Activated naive CD8-positive, alpha-beta T cell treated with anti-CD3 and anti-CD28 coated beads, Interleukin-2, amount 50 U/mL, for 24 hours (primary cell): ENCODE measurements at places on chromosomes 6 and 20.

GRCh38 chr6:317448-318144 lies 25.3 kb downstream of the DUSP22 start:
- no peak for DNase-seq

GRCh38 chr6:150076196-150076893 lies 7.4 kb upstream of the ULBP3 start:
- DNase-seq = no peak

GRCh38 chr6:45933855-45934254 lies 81.8 kb downstream of the CLIC5 start:
- DNase-seq = no peak

DNA sequence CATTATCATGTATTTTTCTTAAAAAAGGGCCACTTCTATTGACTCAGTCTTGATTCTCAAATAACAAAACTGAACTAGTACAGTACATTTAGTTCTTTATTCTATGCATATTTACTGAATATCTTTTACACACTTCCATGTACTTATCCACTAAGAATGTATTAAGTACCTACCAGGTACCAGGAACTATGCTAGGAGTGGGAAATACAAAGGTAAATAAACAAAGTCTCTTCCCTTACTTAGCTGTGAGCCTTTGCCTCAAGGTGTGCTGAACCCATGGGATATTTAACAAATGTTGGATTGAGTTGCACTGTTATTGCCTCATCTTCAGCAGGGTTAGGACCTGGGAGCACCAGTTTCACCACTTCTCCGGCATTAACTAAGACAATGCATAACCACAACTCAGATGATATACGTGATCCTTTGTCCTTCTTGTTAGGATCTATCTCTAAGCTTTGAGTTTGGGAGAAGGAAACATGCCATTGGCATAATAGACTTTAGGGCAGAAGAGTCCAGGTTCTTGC lies 533.9 kb downstream of the TFAP2B start:
- DNase-seq = no peak

DNA sequence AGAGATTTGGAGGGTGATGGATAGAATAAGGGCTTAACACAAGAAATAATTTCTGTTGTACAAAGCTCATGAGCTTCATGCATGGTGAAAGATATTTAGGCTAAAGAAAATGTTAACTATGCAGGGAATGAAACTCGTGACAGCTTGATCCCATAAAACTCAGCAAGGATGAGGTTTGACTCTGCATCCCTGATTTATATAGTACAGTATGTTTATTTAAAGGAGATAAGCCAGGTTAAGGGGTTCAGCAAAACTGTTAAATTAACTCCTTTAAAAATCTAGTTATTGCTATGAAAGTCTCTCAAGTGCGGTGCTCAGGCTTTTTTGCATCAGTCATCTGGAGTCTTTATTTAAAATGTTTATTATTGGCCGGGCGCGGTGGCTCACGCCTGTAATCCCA lies 326.4 kb downstream of the LAMA2 start:
- DNase-seq = no peak

- DNase-seq = no peak
These were observed 64.8 kb downstream of the RTN4IP1 start for GRCh38 chr6:106564476-106564875.

GRCh38 chr20:46204594-46205186 lies 86.6 kb downstream of the CD40 start:
- DNase-seq = no peak

GRCh38 chr6:154218301-154218700 lies 138.3 kb downstream of the IPCEF1 start:
- DNase-seq = no peak

DNA sequence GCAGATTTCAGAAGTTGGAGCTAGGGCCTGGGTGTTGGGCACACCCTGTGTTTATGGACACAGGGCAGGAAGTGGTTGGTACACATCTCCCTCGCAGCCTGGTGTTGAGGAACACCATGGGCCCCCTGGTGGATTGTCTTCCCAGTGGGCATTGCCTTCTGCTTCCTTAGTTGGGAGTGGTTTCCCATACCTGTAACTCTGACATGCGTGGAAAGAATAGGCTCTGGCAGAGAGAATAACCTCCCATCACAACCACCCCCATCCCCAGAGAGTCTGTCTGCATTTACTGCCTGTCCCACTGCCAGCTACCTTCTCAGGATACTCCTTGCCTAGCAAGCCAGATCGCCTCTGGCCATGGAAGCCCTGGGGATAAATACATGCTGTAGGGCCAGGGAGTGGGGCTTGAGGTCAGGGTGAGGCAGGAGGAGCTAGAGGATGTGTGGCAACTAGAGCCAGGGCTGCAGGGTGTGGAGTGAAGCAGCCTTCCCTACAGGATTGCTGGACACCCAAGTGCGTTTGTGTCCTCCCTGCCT lies 14.7 kb downstream of the LRRC73 start:
- DNase-seq = no peak

GRCh38 chr6:111685058-111685457 lies 79.4 kb upstream of the TRAF3IP2 start:
- no peak for DNase-seq

DNA sequence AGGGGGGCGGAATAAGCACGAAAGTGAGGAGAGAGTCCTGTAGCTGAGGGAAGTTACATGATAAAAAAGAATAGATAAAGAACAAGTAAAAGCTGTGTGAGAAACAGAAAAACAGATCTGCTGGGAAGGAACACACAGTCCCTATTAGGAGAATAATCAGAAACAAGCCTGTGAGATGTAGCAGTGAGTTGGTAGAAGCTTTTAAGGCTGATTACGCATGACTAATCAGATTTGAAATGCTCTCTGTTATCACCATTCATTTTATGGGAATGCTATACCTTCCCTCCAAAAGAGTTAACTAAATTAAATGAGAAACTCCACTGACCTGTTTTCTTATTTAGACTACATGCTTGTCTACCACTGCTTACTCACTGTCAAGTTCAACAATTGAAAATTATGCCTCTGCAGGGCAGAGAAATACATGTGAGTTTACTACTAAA lies 15.8 kb downstream of the REPS1 start:
- no peak for DNase-seq

- no peak for DNase-seq
These were observed 1.5 kb upstream of the GZF1 start for GRCh38 chr20:23360531-23360930.

DNA sequence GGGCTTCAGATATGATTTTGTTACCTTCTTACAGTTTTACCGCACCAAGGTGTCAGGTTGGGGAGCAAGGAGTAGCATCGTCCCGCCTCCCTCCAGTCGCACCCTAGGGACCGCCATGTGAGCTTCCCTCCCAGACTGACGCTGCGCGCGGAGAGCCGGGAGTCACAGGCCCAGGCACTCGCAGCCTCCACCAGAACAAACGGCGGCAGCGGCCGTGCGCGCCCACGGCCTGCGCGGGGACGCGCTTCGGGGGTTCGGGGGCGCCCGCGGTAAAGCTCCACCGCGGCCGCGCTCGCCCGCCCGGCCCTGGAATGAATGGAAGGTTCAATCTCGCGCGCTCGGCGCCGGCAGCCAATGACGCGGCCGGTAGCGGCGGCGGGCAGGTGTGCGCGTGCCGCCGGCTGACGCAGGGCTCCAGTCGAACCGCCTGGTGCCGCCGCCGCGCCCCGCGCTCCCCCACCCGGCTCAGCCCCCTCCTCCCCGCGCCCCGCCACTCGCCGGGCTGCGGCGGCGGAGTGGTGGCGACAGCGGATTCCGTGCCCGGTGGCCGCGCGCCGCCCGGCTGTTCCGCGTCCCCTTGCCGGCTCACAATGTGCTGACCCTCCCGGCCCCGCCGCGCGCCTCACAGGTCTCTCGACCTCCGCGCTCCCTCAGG lies 16.5 kb upstream of the LIN28B start:
- DNase-seq = no peak

DNA sequence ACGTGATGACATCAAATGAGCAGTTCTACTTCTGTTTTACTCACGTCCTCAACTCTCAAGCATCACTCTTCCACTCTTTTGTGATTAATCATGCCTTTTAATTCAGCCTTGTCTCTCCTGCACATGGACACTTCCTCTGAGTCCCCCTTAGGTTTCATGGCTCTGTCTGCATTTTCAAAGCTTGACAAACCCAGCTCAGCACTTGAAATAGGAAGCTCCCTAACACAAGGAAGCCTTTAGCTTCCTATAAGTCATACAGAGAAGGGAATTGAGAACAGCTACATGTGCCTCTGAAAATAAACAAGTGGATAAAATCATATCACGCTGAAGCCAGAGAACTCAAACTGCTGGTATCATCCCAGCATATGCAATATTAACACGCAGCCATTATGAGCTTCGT lies 21.2 kb downstream of the KIF16B start:
- DNase-seq = no peak

- DNase-seq = no peak
These were observed 14.1 kb upstream of the CHMP4B start for GRCh38 chr20:33796907-33797544.

GRCh38 chr20:62079166-62079565 lies 13.5 kb upstream of the TAF4 start:
- no peak for DNase-seq

DNA sequence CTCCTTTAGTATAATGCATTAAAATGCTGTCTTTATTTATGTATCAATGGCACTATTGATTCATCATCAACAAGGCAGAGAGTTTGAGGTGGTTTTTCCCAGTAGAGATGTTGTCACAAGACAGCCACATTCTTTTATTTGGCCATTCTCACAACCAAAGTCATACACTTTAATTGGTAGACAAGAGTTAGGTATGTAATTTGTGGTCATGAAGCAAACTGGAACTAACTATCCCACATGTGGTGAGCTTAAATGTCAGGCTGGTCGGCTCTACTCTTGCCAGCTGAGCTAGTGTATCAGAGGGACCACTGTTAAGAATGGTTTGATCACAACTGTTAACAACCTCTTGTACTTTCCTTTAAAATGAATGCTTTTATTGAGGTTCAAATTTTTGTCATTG lies 714.6 kb downstream of the CD109 start:
- DNase-seq = no peak

- DNase-seq = no peak
These were observed 116.3 kb downstream of the TAF4 start for GRCh38 chr20:61949363-61949713.

- no peak for DNase-seq
These were observed 2.3 kb downstream of the TOX2 start for GRCh38 chr20:43916881-43917371.

DNA sequence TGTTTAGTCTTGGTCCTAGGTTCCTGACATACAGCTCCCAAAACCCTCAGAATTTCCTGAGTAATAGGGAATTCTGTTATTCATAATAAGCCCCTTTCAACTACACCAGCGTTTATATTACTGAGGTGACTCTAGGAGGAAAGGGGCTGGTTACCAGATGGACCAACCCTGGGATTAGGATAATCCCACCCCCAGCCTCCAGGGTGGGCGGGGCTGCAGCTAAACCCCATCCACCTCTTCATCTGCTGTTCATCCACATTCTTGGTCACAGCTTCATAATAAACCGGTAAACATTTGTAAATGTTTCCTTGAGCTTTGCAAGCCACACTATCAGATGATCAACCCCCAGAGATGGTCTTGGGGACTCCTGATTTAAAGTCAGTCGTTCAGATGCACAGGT lies 38.3 kb downstream of the NINL start:
- DNase-seq = no peak

DNA sequence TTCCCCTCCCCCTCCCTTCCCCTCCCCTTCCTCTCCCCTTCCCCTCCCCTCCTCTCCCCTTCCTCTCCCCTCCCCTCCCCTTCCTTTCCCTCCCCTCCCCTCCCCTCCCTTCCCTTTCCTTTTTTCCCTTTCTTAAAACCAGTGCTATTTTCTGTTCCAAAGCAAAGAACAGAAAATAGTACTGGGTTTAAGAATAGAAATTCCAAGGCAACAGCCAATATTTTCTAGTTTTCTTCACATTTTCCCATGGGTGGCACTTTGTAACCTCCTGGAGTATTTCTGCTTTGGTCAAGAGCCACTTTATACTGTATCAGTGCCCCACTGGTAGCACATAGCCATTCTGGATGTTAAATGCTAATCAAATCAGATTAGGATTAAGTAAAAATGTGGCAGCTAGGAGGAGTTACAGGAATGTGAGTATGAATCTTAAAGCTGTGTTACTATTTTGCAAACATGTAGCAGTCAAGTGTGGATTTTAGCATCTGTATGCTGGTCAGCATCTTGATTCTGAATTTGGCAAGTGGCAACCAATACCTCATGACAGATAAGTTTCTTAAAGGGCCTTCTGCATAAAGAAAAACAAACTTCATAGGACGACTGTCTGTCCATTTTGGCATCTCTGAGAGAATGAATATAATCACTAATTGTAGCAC lies 126.4 kb downstream of the CEP57L1 start:
- no peak for DNase-seq

DNA sequence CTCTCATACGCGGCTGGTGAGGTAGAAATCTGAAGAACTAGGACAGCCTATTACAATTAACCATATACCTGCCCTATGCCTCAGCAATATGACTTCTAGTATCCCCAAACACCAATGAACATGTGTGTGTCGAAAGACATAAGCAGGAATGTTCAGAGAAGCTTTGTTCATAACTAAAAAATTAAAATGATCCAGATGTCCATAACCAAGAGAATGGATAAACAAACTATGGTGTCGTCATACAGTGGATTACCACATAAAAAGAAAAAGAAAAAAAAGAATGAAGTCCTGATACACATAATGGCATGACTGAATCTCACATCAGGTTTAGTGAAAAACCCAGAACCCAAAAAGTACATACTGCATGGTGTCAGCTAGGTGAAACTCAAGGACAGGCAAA lies 73.9 kb downstream of the MDN1 start:
- DNase-seq = no peak

DNA sequence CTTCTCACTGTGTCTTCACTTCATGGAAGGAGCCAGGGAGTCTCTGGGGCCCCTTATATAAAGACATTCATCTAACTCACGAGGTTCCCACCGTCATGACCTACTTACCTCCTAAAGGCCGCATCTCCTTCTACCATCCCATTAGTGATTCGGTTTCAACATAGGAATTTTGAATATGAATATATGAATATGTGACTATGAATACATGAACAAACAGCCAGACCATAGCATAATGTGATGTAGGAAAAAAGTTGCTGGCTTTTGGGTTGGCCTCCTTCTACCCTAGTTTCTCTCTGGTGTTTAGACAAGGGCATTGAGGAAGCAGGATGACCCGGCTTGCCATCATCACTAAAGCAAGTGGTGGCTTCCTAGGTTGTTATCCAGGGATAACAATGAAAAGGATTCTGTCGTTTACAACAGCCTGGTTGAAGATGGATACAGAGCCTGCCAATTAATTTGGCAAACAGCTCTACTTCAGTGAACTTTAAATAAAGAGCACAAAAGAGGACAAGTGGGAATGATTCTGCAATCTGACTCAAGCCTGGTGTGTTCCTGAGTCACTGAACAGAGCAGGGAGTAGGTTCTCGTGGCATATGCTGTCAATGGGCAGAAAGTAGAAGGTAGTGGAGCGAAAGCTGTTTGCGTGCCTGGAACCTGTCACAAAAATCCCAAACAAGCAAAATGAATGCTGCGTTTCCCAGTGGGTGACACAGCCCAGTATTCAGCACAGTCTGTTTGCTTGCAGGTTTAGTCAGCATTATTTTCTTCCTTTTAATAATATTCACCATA lies 44.0 kb upstream of the DOK5 start:
- no peak for DNase-seq
